Renal pelvis (tissue), 12 donors: ENCODE measurements at places on chromosomes 4 and X. TPM values are rescaled to one million over a fixed set of nuclear protein-coding genes. Genes with fewer than 3 reads are reported as not detected.

- no peak for DNase-seq
Observed at GRCh38 chrX:8887004-8887403, 85.8 kb upstream of the FAM9A start.

DNA sequence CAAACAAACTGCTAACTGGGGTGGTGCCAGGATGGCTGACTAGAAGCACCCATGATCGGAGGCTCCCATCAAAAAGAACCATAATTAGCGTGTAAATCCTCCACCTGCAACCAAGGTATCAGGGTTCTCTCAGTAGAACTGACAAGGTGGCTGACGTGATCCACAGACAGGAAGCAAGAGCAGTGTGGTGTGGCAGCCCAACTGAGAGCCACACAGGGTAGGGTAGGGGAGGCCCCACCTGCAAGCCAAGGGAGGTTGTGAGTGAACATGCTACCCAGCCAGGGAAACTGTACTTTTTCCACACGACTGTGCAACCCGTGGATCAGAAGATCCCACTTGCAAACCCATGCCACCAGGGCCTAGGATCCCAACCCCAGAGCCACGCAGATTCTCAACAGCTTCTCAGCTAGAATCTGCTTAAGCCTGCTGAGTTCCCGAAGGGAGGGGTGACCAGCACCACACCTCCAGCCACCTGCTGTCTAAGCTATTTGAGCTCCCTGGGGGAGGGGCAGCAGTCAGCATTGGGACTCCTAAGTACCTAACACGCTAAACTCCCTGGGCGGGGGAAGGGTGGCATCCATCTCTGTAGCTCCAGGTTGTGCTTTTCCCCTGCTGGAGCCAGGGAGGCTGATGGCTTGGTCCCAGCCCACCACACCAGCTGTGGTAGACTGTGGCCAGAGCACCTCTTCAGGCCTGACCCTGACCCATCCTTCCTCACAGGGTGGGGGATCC, 425.1 kb downstream of the GPM6A start:
- no peak for DNase-seq

DNA sequence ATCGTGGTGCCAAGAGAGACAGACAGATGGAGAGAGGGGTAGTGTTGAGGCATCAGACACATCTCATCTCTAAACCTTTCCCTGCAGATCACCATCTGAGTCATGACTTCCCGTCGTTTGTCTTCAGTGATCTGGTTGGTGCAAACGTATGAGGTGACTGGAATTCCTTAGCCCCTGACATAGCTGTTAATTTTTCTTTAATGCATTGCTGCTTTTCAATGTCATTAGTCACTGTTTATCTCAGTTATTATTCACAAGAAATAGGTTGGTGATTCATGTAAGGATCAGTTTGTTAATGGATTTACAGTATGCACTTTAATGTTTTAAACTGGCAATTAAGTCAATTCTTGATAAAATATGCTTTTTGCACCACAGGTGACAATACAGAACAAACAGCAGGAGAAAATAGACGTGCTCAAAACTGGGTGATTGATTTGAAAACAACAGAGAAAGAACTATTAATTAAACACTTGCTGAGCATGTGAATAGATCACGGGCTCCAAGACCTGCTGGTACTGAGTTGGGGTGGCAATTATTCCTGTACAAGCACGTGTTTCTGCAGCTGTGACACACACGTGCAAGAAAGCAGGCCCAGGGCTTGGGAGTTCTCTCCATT, 1.3 kb upstream of the TMEM154 start:
- DNase-seq, result no peak

DNA sequence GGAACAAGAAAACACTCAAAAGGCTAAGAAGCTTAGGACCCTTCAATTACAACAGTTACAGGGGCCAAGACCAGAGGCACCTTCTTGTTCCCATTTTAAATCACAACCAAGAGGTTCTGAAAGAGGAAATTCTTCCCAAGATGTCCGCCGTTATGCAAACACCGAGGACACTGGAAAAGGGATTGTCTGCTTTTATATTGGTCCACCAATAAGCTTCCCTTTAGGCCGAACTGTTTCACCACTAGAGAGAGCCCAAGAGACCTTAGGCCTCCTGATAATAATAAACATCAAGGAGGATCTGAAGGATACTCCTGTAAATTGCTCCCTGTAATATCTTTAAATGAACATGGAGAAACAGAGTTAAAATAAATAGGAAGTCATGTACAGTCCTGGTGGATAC, 92.6 kb upstream of the NLRP2B start:
- DNase-seq, result no peak

Gene ATOH1
- not detected for polyA plus RNA-seq

Gene ARSJ
- polyA plus RNA-seq, result 19.2 TPM

Gene NPNT
- 177 TPM for polyA plus RNA-seq

Gene MGARP
- polyA plus RNA-seq, result 0.44 TPM
